H1 (cell line): ENCODE measurements at places on chromosomes 11 and 22. TPM values are rescaled to one million over a fixed set of nuclear protein-coding genes. Genes with fewer than 3 reads are reported as not detected.

Gene C11orf87
- total RNA-seq: 0.22 and 0.29 TPM in 2 replicates

DNA sequence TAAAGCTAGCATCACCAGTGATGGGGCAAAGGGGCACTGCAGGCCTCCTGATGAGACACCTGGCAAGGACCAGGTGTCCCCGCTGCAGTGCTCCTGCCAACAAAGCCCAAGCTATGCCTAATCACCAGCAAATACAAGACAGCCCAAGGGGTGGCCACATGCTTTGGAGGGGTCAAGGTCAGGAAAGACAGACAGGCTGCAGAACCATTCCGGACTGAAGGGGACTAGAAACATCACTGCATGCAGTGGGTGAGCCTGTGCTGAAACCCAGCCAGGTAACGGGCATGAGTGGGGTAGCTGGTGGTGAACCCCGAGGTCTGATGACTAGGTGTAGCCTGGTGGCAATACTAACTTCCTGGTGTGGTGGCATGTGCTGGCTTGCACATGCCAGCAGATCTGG is 111.1 kb downstream of the MED15 start:
- no peak for DNase-seq

- DNase-seq: peak; percentile 56
Observed at GRCh38 chr22:20783844-20784723, 10.2 kb downstream of the SERPIND1 start.

Gene CATSPER1
- not detected in 2 replicates for total RNA-seq

GRCh38 chr11:32920570-32920969 is 28.0 kb downstream of the QSER1 start:
- DNase-seq: no peak

DNA sequence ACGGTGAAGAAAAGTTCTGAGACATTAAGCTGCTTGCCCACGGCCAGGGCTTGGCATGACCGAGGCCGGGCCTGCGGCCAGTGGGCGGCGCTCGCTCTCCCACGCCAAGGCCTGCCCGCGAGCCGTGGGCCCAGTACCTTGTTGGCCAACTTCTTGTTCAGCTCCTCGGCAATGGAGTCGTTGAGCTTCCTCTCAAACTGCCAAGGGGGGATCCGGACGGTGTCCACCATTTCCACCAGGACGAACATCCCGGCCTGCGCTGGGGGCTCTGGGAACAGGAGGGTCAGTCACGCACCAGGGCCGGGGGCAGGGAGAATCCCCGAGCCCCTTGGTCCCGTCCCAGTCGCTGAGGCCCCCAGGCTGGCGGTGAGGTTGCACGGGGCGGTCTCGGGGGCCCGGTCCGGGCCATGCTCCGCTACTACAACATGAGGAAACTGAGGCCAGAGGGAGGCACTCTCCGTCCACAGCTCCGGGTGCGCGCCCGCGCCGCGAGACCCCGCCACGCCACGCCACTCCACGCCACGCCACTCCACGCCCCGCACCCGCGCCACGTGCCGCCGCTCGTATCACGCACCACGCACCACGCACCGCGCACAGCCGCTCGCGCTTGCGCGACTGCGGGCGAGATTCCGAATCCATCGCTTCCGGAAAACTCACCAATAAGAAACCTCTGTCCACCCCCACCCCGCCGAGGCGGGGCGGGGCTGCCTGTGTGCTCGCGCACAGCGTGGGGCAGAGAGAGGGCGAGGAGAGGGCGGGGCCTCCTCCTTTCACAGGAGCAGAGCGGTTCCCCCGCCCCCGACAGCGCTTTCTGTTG is at the start of gene POLR3H:
Gene POLR3H, minus strand, starts transcription at position 617 of the 817 bp plus-strand sequence. Its CDS starts 369 bp downstream, at position 248.
- DNase-seq: peak; percentile 91

GRCh38 chr11:130551388-130551787 is 102.9 kb downstream of the ADAMTS15 start:
- DNase-seq: no peak

DNA sequence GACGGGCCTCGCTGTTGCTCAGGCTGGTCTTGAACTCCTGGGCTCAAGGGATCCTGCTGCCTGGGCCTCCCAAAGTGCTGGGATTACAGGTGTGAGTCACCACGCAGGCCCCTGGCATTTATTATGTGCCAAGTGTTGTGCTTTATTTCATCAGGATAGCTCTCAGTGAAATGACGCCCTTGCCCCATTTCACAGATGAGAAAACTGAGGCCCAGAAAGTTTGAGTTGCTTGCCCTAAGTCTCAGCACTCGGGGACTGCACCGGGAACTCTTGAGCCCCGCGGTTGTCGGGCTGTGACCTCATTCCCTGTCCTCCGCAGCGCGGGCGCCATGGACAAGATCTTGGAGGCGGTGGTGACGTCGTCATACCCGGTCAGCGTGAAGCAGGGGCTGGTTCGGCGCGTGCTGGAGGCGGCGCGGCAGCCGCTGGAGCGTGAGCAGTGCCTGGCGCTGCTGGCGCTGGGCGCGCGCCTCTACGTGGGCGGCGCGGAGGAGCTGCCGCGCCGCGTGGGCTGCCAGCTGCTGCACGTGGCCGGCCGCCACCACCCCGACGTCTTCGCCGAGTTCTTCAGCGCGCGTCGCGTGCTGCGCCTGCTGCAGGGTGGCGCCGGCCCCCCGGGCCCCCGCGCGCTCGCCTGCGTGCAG is 7.3 kb downstream of the USP35 start:
- DNase-seq: no peak

GRCh38 chr11:116970485-116971292 is 127.5 kb downstream of the SIK3 start:
- no peak for DNase-seq

GRCh38 chr11:119729951-119730613 is 1.1 kb upstream of the NECTIN1 start:
- DNase-seq: peak; percentile 62

Gene ARHGAP20
- 0.11 and 0.28 TPM in 2 replicates for total RNA-seq

Gene ELP4
- total RNA-seq: 18.6 and 19.1 TPM in 2 replicates

- DNase-seq: no peak
Observed at GRCh38 chr22:23501261-23501619, 78.8 kb downstream of the IGLL1 start.

Gene PATE2
- not detected in 2 replicates for total RNA-seq

Gene DENND5A
- total RNA-seq: 65.7 and 69.2 TPM in 2 replicates

DNA sequence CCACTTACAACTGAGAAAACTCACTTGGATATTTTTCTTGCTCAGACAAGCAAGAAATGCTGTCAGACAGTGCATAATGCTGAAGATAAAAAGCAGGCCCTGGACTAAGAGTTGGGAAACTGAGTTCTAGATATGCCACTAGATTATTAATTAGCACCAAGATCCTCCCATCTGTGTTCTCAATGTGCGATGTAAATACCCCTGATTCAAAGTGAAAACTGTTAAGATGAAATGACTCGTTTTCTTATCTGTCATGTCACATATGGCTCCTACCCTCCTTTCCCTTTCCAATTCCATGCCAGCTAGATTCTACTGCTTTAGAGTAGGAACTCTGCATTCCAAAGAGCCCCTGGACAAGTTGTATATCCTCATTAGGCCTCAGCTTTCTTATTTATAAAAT is 88.9 kb upstream of the CLNS1A start:
- no peak for DNase-seq

Gene C11orf52
- total RNA-seq: 1.7 and 2.2 TPM in 2 replicates

Gene SPON1
- 4.3 and 5.4 TPM in 2 replicates for total RNA-seq

GRCh38 chr22:22372086-22372485 is 127.5 kb downstream of the VPREB1 start:
- DNase-seq: no peak

DNA sequence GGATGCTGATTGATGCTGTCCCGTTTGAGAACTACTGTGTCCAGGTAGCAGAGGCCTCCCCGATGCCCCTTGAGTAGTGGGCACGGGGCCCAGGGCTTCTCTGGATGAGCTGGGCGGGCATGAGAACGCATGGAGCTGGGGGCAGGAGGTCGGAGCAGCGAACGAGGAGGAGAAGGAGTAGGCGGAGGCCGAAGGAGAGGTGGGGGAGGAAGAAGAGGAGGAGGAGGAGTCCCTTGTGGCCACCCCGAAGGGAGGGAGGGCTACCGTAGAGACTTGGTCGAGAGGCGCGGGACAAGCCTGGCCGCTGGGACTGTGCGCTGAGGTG is 62.9 kb downstream of the CRYBB2 start:
- no peak for DNase-seq

DNA sequence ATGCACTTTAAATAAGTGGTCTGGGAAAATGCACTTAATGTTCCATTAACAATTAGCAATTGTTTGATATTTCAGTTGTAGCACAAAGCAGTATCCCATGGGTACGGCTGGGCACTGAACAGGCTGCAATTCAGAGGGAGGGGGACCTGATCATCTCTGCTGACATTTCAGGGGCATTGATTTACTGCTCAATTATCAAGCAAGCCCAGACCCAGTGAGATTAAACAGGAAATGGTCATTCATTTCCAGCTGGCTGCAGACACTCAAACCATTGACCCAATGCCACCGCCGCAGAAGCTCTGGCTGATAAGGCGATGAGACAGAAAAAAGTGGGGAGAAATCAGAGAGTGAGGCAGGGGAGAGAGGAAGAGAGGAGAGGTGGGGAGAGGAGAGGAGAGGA is 1.2 kb downstream of the GPR83 start:
- DNase-seq: no peak

Gene BARX2
- total RNA-seq: not detected in 2 replicates

- DNase-seq: no peak
Observed at GRCh38 chr11:118099838-118100556, 13.2 kb upstream of the SMIM35 start.

DNA sequence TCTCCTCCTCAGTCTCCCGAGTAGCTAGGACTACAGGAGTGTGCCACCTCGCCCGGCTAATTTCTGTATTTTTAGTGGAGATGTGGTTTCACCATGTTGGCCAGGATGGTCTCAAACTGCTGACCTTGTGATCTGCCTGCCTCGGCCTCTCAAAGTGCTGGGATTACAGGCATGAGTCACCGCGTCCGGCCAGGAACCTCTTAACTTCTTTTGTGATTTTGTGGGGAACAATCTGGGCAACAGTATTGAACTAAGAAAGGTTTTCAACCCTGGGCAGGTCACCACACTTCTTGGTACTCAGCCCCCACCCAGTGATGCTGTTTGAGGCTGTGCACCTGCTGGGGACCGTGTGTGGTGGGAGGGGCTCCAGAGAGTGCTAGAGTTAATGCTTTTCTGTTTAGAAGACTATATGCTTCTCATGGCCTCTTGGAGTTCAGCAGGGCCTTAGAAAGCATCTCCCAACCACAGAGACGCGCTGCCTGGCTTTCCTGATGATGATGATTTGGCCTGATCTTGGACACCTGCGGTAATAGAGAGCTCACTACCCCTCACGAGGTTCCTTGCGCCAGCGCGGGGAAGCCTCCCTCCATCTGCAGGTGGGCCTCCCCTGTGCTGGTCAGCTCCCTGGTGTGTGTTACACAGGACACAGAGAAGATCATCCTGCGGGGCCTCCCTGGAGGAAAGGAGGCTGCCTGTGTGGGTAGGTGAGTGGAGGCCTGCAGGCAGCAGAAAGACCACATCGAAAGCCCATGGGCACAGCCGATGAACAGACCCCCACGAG is 1.2 kb downstream of the DENND6B start:
- DNase-seq: no peak

- no peak for DNase-seq
Observed at GRCh38 chr11:3867209-3868091, 12.0 kb downstream of the STIM1 start.

DNA sequence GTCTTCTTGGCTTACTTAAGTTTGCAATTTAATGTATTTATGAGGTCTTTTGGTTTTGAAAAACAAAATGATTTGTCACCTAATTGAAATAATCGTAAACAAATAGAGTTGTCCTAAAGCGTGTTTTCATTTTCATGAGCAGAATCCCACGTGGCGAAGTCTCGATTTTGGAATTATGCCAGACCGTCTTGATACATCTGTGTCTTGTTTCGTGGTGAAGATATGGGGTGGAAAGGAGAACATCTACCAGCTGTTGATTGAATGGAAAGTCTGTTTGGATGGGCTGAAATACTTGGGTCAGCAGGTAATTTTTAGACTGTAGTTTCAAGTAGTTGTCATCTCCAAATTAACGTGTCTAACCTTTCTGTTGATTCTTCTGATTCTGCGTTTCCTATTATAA is 64.7 kb downstream of the UVRAG start:
- DNase-seq: no peak

GRCh38 chr11:43732225-43732624 is 51.7 kb downstream of the HSD17B12 start:
- DNase-seq: no peak
